ENCODE measurements at places on chromosomes 3 and 15.

DNA sequence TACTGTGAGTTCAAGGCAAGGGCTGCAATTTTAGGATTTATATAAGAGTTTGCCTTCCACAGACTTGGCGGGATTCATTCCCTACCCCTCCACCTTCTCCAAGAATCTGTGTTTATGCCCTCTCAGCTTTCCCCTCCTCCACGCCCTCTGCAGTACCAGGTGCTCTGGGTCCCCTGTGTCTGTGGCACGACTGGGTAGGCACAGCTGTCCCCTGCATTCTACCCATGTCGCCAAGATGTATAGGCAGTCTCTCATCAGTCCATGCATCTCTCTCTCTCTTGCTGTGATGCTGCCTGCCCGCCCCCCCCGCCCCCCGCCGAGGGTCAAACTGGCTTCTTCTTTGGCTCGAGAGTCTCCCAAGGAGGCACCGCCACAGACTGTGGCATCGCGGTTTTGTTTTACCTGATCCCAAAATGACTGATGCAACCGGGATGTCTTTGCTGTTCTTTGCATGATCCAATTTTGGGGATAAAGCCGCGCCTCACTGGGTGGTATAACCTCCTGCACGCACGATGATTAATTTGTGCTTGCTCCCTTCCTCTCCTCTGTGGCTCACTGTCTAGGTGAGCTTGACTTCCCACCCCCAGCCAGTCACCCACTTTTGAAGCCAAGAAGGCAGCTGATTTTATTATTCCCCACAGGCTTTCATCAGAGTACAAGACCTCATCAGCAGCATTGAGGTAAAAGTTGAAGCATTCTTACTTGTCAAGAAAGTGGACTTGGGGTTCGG, 43.7 kb downstream of the EFCAB12 start:
- no peak for DNase-seq

DNA sequence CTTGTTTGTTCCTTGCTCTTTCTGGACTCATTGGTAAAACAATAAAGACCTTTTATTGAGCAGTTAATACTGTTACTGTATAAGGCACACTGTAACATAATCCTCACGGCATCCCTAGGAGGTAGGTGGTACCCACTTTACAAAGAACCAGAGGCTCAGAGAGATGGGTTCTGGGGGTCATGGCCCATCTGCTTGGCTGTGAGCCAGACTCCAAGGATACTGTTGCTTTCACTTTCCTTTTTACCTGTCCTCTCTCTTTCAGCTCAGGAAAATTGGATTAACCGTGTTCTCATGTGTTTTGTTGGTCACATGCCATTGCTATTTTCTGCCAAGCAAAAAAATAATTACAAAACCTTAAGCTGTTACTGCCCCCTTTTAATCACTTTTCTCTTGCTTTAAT, 34.8 kb upstream of the FILIP1L start:
- no peak for DNase-seq

GRCh38 chr3:197889204-197889930, 60.6 kb upstream of the RPL35A start:
- DNase-seq: no peak

DNA sequence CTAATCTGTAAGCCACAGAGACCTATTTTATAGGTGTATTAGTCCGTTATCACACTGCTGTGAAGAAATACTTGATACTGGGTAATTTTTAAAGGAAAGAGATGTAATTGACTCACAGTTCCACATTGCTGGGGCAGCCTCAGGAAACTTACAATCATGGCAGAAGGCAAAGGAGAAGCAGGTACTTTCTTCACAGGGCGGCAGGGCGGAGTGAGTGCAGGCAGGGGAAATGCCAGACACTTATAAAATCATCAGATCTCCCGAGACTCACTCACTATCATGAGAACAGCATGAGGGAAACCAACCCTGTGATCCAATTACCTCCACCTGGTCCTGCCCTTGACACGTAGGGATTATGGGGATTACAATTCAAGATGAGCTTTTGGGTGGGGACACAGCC, 108.7 kb downstream of the GALK2 start:
- no peak for DNase-seq

GRCh38 chr15:56886363-56886931, 32.0 kb upstream of the TCF12 start:
- no peak for DNase-seq

- DNase-seq: no peak
These were observed 45.8 kb downstream of the MITF start for GRCh38 chr3:69784954-69785514.

DNA sequence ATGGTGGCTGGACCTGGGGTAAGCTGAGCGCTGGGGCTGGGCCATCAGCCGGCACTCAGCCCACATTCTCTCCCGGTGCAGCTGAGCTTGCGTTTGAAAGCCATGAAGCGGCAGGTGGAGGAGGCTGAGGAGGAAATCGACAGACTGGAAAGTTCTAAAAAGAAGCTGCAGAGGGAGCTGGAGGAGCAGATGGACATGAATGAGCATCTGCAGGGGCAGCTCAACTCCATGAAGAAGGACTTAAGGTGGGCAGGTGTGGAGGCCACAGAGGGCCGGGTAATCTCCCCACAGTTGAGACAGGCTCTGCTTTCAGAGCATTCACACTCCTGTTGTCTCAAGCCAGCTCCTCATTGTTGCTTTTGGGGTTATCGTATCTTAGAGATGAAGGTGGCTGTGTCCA, 45.7 kb upstream of the MYZAP start:
- DNase-seq: no peak

GRCh38 chr3:89803711-89804110, 696.3 kb downstream of the EPHA3 start:
- DNase-seq: no peak

- no peak for DNase-seq
These were observed 36.1 kb downstream of the CLDN18 start for GRCh38 chr3:138046085-138046484.

- DNase-seq: no peak
These were observed 24.6 kb upstream of the RSL24D1 start for GRCh38 chr15:55221090-55222011.

DNA sequence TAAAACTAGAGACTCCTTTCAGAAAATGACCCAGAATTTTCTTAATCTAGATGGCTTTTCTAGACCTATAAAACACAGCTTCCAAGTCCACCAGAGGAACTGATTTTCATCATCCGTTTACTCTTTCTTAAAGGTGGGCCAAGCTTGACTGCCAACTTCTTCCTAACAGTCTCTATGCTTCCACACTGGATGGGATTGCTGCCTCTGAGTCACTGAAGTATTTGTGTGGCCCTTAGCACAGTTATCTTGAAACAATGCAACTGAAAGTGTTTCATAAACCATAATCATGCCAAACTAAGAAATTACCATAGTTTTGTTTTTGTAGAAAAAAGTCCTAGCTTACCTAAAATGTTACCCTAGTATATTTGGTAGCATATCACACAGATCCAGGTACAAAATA, 985.7 kb downstream of the TUSC7 start:
- no peak for DNase-seq

DNA sequence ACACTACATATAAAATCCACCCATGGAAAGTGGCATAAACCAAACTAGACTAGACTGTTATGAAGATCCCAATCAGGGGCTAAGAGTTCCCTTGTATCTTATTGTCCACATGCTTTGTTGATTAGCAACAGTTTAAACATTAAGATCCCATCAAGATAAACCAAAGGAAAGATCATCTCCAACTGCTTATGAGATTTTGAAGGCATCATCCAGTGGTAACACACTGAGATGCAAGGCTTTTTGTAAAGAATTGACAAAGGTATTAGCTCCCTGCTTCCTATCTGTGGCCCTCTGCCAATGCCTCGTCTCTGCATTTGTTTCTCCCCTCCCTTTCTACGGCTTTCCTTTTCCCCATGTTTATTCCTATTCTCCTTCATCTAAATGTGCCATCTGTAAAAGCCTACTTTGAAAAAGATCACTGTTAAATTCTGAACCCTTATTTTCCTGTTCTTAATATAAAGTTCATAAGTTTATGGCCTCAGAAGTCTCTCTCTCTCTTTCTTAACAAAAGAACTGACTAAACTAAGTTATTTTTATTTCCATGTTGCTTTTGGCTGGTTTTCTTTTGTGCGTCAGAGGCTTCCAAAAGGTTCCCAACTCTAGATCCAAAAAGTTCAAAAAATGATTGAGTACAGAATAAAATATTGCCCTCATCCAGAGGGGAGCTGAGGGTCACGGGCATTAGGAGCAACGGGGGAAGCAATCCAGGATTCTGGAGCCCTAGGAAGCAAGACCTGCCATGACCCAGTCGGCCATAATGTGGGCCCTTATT, 5.5 kb downstream of the PLD1 start:
- DNase-seq: no peak

- DNase-seq: no peak
These were observed 70.7 kb downstream of the TRPC1 start for GRCh38 chr3:142794508-142794907.

DNA sequence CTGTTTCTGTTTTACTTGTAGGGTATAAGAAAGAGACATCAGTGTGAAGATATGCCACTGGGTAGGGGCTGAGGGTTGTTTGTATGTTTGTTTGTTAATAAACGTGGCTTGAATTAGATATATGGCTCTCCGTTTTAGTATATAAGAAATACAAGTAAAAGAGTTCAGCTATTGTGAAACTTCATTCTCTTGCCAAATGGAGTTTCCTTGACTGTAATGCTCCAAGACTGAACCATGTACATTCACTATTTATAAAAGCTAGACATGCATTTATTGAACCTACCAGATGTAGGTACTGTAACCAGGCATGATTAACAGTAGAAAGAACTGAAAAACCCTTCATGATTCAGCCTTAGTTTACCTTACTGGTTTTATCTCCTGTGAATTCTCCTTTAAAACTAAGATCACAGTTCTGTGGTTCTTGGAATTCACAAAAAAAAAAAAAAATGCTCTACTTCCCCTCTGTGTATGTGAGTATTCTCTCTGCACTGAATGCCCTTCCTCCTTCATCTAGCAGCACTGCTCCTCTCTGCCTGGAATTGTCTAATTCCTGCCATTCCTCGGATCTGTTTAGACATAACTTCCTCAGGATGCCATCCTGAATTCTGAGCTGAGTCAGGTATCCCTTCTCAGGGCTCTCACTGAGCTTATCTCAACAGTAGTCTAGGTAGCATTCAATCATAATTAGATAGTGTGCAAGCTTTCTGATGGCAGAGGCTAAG, 504.4 kb downstream of the FHIT start:
- DNase-seq: no peak

GRCh38 chr3:125119752-125120378, 64.1 kb upstream of the HEG1 start:
- no peak for DNase-seq

DNA sequence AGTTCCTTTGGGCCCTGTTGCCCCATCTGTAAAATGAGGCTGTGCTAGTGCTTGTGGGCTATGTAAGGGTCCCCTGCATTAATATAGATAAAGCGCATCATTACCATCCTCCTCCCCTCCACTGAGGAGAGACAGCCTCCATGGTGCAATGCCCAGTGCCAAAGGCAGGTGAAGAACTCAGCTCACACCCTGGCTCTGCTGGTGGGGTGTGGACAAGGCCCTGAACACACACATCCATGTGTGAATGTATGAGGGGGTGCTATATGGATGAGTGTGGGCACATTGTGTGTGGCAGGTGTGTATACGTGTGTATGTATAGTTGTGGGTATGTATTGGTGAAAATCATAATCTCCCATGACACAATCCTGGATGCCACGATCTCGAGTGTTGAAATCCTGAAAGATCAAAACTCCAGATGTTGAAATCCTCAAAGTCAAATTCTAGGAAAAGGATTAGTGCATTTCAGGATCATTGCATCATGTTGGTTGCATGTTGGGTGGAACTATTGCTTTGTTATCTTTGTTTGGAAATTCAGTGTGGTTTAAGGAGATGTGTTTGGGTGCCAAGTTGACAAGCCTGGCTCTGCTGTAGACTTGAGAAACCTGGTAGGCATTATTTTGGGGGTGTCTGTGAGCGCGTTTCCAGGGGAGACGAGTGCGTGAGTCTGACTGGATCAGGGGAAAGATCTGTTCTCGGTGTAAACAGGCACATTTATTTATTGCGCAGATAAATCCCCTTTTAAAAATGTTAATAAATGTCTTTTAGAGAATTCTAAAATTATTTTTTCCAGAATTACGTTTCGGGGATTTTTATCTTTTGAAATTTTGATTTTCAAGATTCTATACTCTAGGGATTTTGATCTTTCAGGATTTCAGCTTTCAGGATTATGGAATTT, 42.0 kb upstream of the SEC61A1 start:
- DNase-seq: no peak

DNA sequence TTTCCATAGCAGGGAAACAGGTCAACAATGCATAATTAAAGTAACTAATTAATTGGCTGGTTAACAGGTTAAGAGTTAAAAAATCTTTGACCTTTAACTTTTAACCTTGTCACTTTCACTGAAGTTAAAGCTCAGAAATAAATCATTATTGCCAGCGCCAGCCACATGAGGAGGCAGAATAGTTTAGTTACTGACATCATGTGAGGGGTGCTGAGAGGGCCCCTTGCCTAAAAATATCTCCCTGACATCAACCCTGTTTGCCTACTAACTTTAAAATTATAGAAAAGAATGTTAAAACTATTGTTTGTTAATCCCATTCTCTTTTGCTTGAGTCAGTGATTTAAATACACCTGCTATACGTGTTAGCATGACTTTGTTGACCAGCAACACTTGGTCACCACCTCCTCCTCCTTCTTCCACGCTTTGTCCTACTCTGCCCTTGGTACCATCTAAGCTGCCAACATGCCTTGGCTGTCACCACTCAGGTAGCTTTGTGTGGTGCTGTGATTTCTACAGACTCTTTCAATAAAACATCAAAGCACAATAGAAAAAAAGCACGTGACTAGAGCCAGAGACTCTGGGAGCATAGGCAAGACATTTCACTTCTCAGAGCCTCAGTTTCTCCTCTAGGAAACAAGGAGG, 2.7 kb downstream of the FBXO40 start:
- no peak for DNase-seq

- DNase-seq: no peak
These were observed 74.9 kb downstream of the FAM43A start for GRCh38 chr3:194760494-194761137.

Measured in activated CD4-positive, CD25-positive, alpha-beta regulatory T cell treated with anti-CD3 and anti-CD28 coated beads, Interleukin-2, amount 50 U/mL, for 16 hours (primary cell).